Memory B cell (primary cell): ENCODE measurements at places on chromosomes 2 and 18.

DNA sequence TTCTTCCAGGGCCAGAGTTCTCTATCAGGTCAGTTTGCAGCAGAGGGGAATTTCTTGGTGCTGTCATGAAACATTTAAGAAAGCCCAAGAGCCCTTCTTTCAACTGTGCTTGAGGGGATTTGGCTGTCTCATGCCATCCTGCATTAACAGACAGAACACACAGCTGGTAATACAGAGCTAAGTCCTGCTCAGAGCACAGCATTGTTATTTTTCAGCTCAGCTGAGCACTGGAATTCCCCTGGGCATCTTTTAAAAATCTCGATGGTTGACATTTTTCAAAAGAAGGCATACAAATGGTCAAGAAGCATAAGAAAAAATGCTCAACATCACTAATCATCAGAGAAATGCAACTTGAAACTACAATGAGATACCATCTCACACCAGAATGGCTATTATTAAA lies 14.9 kb upstream of the IL1R2 start:
- no peak for DNase-seq

DNA sequence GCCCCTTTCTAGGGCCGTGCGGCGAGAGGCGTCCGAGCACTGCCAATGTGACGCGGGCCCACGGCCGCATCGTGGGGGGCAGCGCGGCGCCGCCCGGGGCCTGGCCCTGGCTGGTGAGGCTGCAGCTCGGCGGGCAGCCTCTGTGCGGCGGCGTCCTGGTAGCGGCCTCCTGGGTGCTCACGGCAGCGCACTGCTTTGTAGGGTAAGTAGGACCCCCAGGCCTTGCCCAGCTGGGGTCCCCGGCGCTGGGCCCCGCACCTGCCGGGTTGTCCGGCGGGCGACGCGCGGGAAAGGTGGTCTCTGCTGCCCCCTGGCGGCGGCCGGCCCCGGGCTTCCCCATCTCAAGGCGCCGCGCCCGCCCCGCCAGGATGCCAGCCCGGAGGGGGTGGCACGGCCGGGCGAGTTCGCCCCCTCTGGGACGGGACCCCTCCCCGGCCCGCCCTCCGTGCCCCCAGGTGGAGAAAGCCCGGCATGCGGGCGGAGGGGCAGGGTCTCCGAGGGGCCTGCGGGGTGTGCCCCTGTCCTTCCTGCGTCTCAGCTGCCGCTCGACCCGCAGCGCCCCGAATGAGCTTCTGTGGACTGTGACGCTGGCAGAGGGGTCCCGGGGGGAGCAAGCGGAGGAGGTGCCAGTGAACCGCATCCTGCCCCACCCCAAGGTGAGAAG lies 1.9 kb downstream of the PRSS56 start:
- DNase-seq: peak; percentile 74

- DNase-seq: no peak
Measured at GRCh38 chr2:113851640-113852039, 38.2 kb upstream of the ACTR3 start.

GRCh38 chr2:216651351-216651881 lies 18.2 kb downstream of the IGFBP2 start:
- no peak for DNase-seq

GRCh38 chr18:30792051-30792450 lies 250.5 kb downstream of the DSC3 start:
- DNase-seq: no peak

DNA sequence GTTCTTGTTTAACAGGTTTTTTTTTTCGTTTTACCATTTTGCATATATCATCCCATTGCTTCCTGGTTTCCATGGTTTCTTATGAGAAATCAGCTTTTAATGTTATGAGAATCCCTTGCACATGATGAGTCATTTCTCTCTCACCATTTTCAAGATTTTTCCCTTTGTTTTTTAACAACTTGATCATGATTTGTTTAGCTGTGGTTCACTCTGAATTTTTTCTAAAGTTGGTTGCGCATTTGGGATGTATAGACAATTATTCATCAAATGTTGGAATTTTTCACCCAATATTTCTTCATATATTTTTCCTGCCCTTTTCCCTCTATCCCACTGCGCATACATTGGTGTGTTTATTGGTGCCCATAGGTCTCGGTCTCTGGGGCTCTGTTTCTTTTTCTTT lies 42.4 kb upstream of the BIN1 start:
- no peak for DNase-seq
